ENCODE measurements at places on chromosomes 7 and 10.

- no peak for DNase-seq
Measured at GRCh38 chr10:127151541-127151940, 44.9 kb downstream of the INSYN2A start.

DNA sequence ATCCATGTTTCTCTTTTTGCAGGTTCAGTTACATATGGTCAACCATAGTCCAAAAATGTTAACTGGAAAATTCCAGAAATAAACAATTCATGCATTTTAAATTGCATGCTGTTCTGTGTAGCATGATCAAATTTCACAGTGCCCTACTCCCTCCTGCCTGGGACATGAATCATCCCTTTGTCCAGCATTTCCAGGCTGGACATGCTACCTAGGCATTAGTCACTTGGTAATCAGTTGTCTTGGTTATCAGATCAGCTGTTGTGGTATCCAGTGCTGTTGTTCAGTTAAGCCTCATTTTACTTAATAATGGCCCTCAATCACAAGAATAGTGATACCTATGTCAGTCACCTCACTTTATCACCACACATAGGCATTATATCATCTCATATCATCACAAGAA, 7.3 kb upstream of the PNLIP start:
- no peak for DNase-seq

DNA sequence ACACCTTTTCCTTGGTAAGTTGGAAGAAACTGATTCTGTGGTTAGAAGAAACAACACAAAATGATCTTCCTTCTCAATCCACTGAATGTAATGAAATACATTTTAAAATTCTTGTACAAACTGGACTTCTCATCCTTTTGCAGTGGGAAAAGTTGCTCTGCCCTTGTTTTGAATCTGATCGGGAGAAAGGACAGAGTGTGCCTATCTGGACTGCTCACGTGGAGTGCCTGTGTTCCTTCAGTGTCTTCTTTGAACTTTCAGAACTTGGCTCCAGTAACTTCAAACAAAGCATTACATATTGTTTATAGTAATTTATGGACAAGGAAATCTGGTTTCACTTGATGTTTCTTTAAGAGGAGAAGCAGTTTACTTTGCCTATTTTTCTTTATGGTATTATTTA, 17.1 kb downstream of the SLC26A3 start:
- DNase-seq, result no peak

DNA sequence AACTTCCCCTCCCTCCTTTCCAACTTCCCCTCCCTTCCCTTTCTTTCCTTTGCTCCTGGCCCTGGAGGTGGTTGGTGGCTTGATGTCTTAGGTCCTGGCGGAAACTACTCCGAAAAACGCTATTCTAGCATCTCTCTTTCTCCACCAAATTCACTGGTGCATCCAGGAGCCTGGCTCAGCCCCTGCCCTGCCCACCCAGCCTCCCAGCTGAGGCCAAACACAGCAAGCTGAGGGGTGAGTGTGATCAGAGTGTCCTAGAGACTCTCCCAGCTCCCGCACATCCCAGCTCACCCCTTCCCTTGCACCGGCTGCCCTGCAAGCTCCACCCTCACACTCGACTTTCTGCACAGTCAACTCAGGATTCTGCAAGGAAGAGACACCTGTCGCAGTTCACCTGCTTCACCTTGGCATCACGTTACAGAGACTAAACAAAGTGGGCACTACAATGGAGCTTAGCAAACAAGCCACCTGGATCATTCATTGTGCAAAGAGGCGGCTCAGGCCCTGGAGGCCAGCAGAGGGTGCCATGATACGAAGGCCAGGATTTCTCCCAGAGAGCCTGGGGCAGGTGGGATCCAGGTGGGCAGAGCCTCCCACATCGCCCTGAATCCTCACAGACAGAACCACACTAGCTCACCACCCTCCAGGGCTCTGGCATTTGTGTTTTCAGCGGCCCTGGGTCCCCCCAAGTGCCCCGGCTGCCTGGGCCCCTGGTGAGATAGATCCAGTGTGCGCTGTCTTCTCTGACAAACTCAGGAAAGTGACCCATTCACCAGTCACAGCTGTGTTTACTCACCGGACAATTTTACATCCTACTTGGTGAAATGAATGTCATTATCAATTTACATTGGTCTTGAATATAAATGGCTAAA, 169.6 kb downstream of the TCERG1L start:
- DNase-seq, result no peak

GRCh38 chr10:124568848-124569622, 107.4 kb downstream of the LHPP start:
- no peak for DNase-seq

DNA sequence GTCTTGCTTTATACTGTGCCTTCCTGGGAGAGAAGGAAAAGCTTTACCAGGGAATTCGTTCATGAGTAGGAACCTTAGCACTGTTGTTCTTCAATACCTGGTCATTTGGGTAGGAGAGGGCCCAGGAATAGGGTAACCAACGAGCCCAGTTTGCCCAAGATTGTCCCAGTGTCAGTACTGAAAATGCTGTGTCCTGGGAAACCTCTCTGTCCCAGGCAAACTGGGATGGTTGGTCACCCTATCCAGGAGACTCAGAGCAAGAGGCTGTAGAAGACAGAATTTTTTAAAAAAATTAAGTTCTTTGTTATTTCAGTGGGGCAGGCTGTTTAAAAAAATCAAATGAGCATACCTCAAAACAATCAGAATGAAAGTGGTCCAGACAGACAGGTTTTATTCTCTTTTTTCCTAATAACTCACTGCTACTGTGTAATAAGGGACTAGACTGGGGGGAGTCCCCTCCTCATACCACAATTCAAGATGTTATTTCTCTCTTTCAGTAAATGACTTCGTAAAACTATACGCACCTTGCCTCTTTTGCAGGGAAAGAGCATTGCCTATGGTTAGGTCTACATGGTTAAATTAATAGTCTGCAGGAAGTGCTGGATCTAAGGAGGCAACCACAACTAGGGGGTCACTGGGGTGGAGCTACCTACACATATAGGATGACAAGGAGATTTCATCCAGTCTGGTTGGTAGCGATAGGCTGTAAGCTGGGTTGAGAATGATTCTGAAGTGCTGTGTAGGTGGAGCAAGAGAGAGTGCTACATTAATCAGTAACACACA, 41.1 kb upstream of the FAM133B start:
- DNase-seq, result no peak

DNA sequence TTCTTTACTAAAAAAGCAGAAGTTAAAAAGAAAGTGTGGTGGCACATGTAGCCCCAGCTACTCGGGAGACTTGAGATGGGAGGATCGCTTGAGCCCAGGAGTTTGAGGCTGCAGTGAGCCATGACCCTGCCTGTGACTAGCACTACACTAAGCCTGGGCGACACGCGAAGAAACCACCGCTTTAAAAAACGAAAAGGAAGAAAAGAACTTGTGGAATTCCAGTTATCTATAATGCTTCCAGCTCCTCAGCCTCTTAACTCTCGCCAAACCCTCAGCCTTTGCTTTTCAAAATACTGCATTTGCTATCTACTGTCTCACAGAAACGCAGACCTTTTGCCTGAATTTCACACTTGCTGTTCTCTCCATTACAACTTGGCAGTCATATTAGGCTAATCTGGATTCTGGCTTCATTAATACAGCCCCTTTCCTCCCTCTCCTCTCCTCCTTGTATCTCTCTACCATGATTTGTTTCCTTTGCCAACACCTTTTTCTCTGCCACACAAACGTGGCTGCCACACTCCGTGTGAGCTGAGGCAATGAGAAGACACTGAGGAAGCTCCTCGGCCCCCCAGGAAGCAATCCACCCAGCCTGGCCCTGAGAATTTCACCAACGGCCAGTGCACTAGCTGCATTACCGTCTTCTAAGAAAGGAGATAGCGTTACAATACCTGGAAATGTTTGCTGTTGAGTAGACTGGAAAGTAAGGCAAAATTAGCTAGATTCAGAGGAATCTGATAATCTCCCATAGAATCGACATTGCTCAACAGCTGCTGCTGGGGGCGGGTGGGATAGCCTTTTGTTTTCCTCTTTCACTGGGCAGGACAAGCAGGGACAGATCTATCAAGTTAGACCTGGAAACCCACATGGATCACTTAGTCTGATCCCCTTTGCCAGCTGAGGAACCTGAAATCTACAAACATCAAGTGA, 37.2 kb downstream of the CALML5 start:
- DNase-seq, result peak; percentile 61

DNA sequence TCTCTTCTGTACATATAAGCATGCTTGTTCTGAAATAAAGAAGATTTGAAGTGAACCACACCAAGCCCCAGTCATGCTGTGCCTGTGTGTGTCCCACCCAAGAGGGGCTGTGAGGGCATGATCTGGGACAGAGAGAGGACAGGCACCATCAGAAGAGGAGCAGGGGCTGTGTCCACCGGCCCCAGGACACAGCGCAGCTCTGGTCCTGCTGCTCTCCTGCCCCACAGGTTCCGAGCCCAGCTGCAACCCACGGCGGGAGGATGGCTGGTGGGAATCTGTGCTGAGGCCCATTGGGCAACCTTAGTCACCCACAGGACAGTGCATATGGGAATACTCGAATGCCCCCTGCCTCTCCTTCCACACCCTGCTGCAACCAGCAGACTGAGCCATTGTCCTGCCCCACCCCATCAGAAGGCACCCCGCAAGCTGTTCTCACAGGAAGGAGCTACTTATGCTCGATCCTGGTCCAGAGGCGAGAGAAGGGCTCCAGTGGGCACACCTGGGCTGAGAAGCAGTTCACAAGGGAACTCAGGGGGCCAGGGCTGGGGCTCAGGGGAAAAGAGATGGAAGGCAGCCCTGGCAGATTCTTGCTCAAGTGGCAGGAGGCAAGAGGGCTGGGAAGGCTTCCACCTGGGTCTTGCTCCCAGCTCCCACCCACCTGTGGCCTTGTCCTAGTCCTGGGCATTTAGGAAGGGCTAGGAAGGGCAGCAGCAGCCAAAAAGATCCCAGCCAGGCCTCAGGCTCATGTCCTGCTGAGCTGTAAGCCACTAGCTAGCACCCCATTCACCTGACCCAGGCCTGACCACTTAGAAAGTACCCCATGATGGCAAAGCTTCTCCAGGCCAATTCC, 31.9 kb downstream of the LDB3 start:
- no peak for DNase-seq

GRCh38 chr7:129924602-129925001, 28.2 kb downstream of the UBE2H start:
- no peak for DNase-seq

GRCh38 chr10:120746001-120746777, 105.0 kb upstream of the WDR11 start:
- DNase-seq, result no peak

- DNase-seq, result no peak
Measured at GRCh38 chr10:110887560-110887959, 15.8 kb downstream of the PDCD4 start.

- DNase-seq, result no peak
Measured at GRCh38 chr10:3110782-3111620, 43.7 kb downstream of the PFKP start.

- no peak for DNase-seq
Measured at GRCh38 chr7:52017802-52018679, 701.4 kb upstream of the COBL start.

DNA sequence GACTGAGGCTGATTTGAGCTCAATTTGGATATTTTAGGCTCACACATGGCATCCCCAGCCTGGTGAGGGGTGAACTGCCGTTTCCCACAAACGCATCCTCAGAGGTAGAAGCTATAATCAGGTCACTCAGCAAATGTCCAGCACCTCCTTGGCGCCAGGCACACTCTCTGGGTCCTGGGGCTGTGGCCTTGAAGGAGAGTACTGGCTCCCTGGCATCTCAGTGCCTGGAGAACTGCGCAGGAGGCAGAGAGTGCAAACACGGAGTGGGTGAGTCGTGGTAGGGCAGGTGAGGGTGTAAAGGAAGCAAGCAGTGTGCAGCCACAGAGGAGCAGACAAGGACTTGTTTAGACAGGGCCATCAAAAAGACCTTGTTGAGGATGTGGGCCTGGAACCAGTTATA, 224.0 kb upstream of the ZNF32 start:
- no peak for DNase-seq

- DNase-seq, result no peak
Measured at GRCh38 chr7:23653942-23654341, 26.1 kb upstream of the FAM221A start.

GRCh38 chr10:43273997-43274396, 7.1 kb upstream of the RASGEF1A start:
- DNase-seq, result no peak

DNA sequence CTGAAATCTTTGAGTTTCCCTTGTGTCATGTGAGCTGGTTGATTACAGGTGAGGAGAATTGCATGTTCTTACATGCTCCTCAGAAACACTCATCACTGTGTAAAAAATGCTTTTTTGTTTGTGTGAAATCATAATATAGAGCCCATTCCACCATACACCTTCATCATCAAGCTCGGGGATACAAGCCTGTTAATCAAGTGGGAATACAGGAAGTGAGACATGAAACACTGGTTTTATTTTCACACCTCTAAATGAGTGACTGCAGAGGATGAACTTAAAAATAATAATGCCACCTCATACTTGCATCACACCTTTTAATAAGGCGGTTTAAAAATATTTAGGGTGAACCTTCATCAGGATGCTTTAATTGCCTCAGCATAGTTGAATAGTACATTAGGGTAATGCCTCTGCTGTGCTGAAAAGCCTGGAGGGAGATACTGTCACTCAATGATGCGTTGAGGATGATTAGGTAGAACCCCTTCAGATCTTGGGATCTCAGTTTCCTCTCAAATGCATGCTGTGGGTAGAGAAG, 164.6 kb downstream of the AUTS2 start:
- no peak for DNase-seq

- DNase-seq, result no peak
Measured at GRCh38 chr7:36962367-36962766, 238.1 kb upstream of the AOAH start.

DNA sequence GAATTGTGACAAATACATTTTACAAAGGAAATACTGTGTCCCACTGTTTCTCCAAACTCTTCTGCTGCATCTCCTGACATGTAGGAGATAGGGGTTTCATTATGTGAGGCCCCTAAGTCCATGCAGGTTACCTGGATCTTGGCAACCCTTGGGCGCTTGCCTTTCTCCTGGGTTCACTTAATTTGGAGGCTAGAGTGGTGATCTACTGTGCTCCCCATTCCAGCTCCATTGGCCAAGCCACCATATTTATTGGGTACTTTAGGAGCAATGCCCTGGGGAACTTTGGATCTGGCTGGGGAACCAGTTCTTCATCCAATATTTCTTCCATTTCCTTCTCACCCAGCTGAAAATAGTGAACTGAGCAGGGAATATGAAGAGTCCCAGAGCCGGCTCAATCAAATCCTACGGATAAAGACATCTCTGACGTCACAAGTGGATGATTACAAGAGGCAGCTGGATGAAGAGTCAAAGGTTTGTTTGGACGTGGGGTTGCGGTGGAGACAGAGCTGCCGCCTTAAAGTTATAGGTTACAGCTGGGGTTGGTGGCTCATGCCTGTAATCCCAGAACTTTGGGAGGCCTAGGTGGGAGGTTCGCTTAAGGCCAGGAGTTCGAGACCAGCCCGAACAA, 18.5 kb downstream of the MYH16 start:
- no peak for DNase-seq

DNA sequence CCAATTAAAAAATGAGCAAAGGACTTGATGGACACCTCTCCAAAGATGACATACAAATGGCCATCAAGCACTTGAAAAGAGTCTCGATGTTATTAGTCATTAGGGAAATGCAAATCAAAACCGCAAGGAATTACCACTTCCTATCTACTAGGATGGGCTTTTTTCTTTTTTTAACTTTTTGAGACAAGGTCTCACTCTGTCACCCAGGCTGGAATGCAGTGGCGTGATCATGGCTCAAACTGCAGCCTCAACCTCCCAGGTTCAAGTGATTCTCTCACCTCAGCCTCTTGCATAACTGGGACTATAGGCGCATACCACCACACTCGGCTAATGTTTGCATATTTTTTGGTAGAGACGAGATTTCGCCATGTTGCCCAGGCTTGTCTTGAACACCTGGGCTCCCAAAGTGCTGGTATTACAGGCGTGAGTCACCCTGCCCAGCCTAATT, 13.6 kb downstream of the NKX1-2 start:
- DNase-seq, result no peak

GRCh38 chr7:92684274-92684673, 94.1 kb upstream of the FAM133B start:
- no peak for DNase-seq
